ENCODE measurements at places on chromosomes 7 and 10. TPM values are rescaled to one million over a fixed set of nuclear protein-coding genes. Genes with fewer than 3 reads are reported as not detected.

SPDYE1 gene
- total RNA-seq = 0.10 TPM

DNA sequence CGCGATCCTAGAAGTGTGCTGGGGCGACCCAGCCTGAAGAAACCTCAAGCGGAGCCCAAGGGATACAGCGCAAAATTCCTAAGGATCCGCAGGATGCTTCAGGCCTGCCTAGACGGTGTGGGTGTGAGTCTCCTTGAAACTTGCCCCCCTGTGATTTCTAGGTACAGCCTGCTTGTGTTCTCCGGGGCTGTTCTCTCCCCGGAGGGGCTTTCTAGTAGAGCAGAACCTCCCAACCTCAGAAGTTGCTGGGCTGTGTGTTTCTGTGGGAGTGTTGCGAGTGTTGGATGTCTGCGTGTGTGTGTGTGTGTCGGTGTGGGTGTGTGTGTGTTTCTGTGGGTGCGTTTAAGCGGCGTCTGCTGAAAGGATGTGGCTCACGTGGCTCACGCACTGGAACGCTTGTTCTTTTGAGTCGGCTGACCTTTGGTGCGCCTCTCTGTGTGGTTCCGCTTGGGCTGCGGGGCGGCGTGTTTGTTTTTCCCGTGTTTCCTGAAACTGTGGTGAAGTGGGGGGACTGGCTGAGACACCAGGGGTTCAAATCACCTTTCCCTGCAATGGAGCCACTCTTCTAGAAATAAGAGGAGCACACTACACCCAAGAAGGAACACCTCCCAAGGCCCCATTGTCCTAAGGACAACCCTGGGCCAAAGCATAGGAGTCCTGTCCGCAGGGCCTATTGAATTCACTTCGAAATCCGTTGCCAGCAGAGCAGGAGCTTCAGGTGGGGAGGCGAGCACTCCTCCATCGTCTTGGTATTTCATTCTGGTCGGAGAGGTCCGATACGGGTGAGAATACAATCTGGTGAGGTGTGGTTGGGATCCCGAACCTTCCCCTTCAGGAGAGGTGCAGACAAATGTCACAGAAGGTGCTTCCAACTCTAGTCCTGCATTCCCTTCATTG is 25.1 kb upstream of the ZNF273 start:
- no peak for DNase-seq

GRCh38 chr10:79186486-79187120 is 117.8 kb downstream of the ZMIZ1 start:
- no peak for DNase-seq

RELN gene
- total RNA-seq = 15.6 TPM

DNA sequence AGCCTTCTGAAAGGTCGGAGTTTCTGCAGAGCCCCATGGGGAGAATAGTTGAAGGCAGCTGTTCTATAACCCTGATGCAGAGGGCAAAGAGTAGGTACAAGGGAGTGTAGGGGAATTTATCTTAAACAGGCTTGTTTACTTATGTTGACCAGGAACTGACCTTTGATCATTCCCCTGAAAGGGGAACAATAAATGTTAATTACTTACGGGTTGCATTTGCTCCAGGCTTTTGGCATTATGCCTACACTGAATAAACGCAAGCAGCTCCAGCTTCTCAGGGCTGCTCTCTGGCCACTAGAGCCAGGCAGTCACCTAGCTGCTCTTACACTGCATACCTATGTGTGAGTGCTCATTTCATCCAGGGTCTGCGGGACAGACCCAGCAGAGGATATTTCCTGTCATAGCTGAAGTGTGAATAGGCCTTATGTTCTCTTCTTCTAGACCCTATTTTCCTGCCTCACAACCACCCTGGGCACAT is 26.9 kb upstream of the ABCA13 start:
- no peak for DNase-seq

Data from skin of body (tissue), 3 donors.